ENCODE measurements at places on chromosomes 12 and 14. TPM values are rescaled to one million over a fixed set of nuclear protein-coding genes. Genes with fewer than 3 reads are reported as not detected.

- no peak for DNase-seq
These were observed 46.3 kb upstream of the BCL11B start for GRCh38 chr14:99318091-99318958.

GRCh38 chr12:49068879-49069506 lies 786 bp downstream of the RHEBL1 start:
- DNase-seq = no peak

DNA sequence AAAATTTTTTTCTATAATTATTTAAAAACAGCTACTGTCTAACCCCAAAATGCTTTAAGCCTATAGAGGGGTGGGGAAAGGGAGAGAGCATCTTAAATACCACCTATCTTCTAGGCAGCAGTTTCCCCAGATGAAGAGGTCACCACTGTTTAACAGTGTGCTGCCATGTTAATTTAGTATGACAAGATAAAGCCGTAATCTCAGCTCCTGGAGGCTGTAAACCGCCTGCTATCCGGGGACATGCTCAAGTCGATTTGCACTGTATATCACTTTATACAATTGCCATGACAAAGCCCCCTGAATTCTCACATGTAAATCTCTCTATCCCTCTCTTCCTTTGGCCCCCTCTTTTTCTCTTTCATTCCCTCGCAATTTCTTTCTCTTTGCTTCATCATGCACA lies 68.5 kb downstream of the SOX5 start:
- DNase-seq = no peak

DNA sequence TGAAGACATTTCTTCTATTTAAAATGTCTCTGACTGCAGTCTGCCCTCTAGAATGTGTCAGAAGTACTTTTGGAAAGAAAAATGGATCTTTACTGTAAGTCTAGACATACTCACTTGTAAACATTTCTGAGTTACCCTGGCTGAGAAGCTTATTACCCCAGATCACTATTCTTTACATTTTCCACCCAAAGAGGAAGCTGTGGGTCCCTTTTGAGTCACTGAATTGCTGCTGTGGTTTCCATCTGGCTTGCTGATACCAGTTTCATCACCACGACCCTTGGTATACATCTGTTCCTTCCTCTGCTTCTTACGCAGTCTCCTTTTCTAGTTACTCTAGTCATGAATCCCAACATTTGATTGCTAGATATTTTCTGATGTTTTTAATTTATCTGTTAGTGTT lies 20.2 kb upstream of the CLEC4D start:
- DNase-seq = no peak

DNA sequence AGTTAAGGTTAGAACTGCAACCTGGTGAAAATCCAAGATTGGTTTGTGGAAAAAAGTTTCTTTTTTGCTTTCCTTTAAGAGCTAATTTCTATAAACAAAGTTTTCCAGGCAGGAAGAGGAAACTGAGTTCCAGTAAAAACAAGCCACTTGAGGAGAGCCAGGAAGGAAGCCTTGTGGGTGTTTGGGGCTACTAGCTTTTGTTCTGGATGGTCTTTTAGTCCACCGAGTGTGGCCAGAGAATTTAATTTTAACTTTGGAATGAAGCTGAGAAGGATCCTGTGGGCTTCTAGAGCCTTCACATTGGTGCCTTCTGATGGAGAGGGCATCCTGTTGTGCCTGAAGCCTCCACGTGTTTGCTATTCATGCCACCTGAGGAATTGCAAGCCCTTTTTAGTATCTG lies 327.9 kb downstream of the C12orf75 start:
- no peak for DNase-seq

DNA sequence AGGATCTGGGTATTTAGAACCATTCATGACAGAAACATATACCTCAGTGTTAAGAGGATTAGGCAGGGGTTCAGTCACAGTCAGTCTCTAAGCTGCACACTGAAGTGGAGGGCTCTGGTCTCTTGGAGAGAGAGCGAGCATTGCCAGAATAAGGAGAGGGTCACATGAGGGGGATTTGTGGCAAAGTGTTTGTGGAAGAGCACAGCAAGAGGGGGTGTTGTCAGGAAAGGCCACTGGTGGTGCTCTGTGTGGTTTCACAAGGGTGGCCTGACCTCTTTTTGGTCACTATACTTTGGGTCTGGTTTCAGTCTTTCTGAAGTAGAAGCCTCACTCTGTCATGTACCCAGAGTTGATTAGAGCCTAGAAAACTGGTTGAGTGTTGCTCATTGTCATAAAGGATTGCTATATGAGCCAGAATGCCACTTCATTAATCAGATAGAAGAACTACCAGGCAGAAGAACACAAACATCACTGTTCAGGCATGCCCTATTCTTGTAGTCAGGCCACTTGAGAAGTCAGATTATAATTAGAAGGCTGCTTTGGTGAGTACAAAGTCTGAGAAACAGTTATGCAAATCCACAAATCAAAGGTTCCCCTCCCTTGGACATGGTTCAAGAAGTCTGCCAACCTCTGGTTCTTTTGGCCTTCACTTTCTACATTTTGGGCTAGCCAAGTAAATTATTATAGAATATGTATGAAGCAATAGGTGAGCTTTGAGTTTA lies 8.4 kb downstream of the TMEM19 start:
- DNase-seq = no peak

- no peak for DNase-seq
These were observed 46.3 kb downstream of the RIMBP2 start for GRCh38 chr12:130669797-130670196.

DNA sequence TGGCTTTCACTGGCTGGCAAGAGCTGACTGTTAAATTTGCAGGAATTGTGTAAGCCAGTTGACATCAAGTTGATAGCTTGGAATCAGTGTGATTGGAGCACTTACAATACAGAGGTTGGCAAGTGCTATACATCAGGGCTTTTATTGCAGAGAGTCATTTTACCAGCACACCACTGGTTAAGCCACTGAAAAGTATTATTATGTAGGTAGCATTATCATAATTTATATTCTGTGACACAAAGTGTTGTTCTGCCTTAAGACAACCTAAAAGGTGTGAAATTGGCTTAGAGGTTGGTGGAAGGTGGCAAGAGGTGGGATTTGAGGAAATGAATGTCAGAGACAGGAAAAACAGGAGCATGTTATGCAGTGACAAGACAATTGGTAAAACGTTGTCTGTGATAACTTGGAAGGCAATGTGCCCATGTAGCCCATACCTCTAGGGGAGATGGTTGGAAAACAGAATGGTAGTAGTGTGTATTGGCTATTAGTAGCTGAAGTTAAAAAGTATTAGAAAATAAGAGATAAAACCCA lies 172.9 kb upstream of the PRICKLE1 start:
- no peak for DNase-seq

DNA sequence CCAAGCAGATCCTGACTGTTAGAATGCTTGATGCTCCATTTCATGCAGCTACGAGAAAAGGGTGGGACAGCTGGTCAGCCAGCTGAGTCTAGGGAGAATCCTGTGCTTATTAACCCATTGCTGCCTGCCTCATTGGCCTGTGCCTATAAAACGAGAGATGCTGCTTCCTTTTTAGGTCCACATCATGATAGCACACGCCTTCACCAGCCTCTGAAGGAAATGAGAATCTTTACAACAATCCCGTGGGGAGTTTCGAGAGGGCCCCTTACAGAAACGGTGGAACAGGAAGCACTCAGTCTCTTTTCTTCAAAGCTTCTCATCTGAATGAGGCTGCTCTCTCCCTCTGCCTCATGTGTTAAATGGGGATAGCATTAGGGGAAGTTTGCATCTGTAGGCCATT lies 147.3 kb upstream of the RFLNA start:
- DNase-seq = no peak

DNA sequence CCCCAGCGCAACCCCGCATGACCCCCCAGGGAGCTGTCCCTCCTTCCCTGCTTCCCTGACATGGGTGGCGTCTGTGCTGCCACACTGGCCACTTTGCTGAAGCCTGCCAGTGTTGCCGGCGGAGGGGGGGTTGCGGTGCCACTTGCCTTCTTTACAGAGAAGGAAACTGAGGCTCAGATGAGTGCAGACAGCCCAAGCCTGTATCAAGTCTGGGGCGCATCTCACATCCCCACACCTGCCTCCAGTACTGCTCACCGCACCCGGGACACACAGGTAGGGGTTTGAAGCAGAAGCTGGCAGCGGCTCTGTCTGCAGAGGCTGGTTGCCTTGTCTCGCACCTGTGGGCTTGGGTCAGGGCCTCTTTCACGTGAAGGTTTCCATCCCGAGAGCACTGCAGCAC lies 104.7 kb upstream of the RTL1 start:
- DNase-seq = no peak

- no peak for DNase-seq
These were observed 87.1 kb downstream of the TMEM260 start for GRCh38 chr14:56666716-56667115.

- DNase-seq = no peak
These were observed 290.9 kb downstream of the AACS start for GRCh38 chr12:125356111-125356510.

DNA sequence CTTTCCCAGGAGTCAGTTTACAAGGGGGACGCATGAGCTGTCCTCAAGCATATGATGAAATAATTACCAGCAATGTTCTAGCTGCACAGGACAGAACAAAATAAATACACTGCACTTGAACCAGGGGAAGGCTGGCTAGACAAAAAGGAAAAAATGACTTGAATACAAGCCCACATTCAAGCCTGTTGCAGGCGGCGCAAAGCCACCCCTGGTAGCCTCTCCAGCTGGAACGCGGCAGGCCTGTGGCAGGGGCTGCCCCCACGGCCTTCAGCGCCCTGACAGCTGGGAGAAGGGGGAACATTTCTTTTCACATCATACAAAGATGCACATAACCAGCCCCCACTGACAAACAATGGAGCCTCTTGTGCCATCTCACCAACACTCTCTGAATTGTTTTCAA lies 57.1 kb downstream of the TRAFD1 start:
- DNase-seq = no peak

- no peak for DNase-seq
These were observed 73.9 kb downstream of the ARMH4 start for GRCh38 chr14:58078068-58078467.

GRCh38 chr14:97116546-97116945 lies 319.4 kb downstream of the VRK1 start:
- no peak for DNase-seq

GRCh38 chr12:80917651-80918050 lies 20.1 kb downstream of the LIN7A start:
- no peak for DNase-seq

DNA sequence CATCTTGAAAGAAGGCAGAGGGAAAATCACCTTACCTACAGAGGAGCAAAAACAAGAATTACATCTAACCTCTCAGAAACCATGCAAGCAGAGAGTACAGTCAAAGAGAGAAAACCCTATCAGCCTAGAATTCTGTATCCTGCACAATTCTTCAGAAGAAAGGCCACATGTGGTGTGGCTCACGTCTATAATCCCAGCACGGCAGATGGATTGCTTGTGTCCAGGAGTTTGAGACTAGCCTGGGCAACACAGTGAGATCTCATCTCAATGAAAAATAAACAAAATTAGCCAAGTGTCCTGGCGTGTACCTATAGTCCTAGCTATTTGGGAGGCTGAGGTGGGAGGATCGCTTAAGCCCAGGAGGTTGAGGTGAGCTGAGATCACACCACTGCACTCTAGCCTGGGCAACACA lies 48.2 kb downstream of the ATF7 start:
- DNase-seq = no peak

DNA sequence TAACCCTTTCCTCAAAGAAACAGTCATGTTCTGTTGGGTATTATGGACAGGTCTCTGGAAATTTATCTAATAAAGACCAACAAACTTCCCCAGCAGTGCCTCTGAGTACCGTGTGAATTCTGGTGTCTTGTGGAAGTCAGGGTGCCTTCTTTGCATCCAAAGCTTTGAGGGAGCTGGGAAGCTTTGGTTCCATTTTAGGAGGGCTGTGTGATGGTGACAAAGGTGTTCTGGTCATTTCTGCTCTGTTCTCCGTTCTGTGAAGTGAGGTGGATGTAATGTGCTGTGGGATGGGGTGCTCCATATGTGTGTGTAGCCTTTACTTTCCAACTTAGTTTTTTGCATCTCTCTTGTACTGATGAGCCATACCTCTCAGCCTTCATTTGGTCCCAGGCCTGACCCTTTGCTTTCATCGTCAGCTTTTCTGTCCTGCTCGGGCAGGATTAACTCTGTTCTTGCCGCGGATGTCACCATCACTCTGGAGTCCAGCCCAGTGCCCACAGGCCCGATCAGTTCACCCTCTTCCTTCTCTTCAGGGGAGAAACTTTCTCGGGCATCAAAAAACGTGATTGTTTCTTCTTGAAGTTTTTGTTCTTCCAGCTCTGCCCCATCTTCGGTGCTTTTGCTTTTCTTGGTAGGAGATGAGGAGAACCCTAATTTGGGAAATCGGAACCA lies 13.2 kb downstream of the PLD4 start:
- no peak for DNase-seq

- no peak for DNase-seq
These were observed 132.7 kb downstream of the MSRB3 start for GRCh38 chr12:65411171-65411570.

Gene GARIN6
- not detected for total RNA-seq

Gene DNAH10
- total RNA-seq = not detected

Gene SRRM4
- 0.19 TPM for total RNA-seq

Gene CARMIL3
- total RNA-seq = 0.11 TPM

Gene ARHGEF25
- total RNA-seq = 9.7 TPM

Gene PRMT5
- 59.0 TPM for total RNA-seq

Gene NFE2
- total RNA-seq = 0.71 TPM

Gene CRACR2A
- total RNA-seq = 7.6 TPM

Gene RERGL
- total RNA-seq = 0.69 TPM

Gene CEBPE
- total RNA-seq = not detected
